ENCODE measurements at places on chromosomes 5 and 9.

DNA sequence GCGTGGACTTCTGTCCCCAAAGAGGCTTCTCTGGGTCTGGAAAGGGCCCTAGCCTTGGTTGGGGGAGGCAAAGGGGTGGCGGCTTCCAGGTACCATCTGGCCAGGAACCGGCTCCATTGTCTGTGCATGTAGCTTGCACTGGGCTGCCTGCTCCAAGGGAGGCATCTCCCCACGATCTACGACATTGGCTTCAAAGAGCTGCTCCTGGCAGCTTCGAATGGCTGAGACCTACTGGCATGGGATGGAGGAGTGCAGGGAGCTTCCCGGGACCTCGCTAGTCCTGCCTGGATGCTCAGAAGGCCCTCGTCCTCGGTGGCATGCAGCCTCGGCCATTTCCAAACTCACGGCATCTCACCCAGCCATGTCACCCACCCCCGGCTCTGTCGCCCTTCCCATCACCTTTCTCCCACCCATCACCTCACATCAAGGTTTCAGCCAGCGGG lies 137.8 kb downstream of the KCNIP1 start:
- no peak for DNase-seq

DNA sequence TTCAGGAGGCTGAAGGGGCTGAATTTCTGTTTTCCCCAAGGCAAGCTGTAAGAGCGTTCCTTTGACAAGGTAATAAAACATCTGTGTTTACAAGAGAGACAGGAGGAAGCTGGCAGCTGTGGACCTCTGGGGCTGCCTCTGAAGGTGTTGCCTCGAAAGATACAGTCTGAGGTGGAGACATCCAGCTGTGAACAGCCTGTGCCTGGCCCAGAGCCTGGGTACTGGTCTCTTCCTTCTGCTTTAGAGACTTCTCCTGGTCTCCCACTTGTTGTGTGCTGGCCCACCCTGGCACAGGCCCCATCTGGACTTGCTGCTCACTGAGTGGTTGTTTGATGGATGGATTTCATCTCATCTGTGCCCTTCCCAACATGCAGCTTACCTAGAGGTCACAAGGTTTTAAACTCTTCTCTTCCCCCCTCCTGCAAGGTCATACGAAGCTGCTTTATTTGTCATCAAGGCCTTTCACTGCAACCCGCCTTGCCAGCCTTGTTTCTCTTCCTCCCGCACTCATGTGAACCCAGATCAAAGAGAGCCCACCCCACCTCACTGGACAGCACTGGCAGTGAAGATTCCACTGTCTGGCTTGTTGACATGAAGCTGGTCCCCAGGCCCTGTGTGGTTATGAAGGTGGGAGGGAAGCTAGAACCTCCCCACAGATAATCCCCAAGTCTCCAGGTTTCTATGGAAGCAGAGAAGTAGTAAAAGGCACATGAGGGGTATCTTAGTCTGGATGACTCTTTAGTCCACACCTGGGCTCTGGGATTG lies 35.0 kb upstream of the ALDH1B1 start:
- no peak for DNase-seq

- DNase-seq = no peak
Measured at GRCh38 chr5:153350175-153350883, 140.1 kb upstream of the GRIA1 start.

- no peak for DNase-seq
Measured at GRCh38 chr5:67725604-67726003, 490.0 kb upstream of the PIK3R1 start.

GRCh38 chr9:18368206-18368605 lies 105.7 kb upstream of the ADAMTSL1 start:
- no peak for DNase-seq

GRCh38 chr5:54146390-54146789 lies 164.0 kb downstream of the ARL15 start:
- peak; percentile 54 for DNase-seq

- DNase-seq = peak; percentile 21
Measured at GRCh38 chr9:129414377-129414992, 206.4 kb downstream of the C9orf50 start.

DNA sequence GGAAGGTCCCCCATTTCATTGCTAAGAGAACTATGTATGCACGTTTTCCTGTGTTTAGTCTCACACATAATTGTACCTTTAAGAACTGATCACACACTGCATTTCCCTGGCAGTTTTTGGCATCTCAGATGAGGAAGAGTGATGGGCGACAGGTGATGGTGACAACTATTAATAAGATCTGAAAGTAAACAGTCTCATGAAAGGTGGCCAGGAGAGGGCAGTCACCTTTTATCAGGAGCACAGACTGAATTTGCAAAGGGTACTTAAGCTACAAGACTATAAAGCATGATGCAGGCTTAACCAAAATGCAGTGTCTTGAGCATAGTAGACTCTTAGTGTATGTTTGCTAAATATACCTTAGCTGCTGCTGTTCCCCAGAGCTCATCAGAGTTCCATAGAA lies 91.5 kb downstream of the GHR start:
- no peak for DNase-seq

DNA sequence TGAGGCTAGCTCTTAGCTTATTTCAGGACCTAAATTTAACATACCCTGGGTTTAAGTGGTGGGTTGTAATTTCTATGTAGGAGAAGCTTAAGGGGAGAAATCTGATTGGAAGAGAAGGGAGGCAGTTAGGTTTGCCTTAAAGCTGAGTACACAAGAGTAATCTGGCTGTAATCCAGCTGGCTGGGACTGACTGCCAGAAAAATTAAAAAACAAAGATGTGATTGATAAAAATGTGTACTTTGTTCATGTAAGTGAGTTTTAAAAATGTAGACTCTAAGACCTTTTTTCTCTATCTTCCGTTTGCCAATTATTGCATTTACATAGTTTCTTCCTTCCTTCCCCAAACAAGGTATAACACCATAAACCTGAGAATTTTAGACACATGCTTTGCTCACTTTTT lies 17.5 kb upstream of the MSMP start:
- DNase-seq = peak; percentile 98

DNA sequence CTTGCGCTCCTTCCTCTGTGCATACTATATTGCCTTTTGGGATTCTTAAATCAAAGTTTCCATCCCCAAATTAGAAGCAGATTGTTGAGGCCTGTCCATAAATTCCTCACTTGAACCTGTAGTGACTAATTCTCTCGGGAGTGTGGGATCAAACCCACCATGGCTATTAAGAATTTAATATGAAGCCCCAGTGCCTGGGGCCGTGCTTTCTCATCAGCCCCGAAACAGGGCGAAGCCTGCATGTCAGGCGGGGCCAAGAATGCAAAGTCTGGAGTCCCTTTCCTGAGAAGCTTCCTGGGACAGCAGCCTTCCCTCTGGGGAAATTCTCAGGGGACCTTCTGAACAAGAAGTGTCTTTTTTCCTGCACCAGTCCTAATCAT lies 29.3 kb upstream of the FAT2 start:
- DNase-seq = no peak

DNA sequence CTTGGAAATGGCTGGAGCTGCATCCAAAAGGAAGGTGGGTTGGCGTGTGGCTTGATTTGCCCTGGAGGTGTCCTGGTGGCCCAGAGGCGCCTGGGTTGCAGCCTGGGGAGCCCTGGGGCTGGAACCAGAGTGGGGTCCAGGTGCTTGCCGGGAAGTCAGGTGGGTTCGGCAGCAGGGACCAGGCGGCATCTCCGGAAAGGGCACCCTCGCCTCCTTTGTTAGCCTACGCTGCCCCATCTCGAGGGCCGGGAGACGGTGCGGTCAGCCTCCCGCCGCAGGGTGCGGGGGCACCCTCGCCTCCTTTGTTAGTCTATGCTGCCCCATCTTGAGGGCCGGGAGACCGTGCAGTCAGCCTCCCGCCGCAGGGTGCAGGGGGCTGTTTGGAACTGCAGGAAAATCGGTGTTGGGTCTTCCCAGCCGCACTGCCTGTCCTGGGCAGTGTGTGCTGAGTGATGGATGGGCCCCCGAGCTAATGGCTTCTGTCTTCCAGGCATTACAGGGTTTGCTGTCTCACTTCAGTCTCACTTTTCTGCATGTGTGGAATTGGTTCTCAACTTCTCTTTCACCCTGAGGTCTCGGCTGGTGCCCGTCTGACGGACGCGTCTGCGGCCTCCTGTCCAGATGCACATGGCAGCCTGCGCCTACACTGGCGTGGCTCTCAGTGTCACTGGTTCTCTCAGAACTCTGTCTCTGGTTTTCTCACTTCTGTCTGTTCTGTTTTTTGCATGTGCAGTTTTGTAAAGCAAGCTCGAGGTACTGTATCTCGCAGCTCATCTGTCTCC lies 139.0 kb downstream of the CACNA1B start:
- no peak for DNase-seq

DNA sequence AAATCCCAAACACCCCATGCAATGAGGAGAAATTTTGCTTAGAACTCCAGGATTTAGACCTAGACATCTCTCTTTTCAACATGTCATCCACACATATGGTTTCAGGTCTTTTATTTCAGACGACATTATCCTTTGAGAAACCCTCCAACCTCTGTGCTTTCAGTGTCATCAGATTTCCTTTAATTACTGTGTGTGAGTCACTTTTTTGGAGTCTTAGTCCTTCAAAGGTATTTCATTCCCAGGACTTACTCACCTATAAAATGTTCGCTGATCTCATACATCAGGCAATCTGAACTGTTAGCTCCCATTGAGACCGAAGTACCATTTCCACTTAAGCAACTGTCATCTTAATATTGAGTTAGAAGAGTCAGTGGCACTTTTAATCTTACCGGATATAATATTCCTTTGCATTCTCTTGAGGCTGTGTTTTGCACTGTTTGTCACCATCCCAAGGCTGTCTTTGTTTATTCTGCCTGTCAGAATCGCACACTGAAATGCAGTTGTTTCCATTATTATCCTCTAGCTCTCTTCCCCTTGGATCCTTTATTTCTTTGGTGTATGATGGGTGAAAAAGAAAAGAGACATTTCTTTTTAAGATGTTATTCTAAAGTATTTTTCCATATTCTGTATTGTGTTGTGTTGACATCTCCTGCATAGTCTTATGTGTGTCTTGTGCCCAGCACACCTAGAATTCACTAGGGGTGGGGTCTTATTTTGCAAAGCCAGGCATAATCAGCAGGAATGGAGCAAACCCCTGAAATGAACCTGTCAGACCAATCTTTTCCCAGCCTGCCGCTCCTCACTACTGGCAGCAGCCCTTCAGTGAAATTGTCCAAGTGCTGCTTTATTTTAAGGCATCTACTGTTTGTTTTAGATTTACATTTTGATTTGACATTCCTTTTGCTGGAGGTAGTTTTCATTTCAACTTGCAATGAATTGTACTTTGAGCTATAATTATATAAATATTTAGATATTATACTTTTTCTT lies 155.4 kb downstream of the PAM start:
- DNase-seq = no peak

GRCh38 chr9:129481810-129482511 lies 138.9 kb downstream of the C9orf50 start:
- DNase-seq = peak; percentile 47

DNA sequence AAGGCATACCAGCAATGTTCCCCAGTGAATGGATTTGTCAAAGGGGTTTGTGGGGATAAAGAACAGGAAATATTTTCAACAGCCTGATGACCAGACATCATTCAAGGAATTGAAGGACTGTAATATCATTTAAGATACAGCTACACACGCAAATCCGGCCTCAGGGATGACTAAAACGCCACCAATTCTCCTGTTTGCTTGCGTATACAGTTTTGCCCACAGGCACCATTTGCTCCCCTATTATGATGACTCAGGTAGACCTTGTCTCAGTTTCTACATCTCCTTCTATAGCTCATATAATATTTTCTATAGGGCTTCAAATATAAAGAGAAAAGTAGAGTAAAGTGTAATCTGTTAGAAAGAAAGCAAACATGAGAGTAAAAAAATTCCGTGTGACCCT lies 29.7 kb upstream of the ITGA1 start:
- DNase-seq = no peak

GRCh38 chr5:20619591-20619990 lies 631.6 kb upstream of the CDH18 start:
- DNase-seq = no peak

- DNase-seq = peak; percentile 14
Measured at GRCh38 chr5:170751631-170752030, 31.9 kb upstream of the GABRP start.

GRCh38 chr9:34419716-34420504 lies 38.5 kb downstream of the FAM219A start:
- no peak for DNase-seq

GRCh38 chr5:74241751-74242140 lies 398.8 kb downstream of the ENC1 start:
- DNase-seq = no peak

DNA sequence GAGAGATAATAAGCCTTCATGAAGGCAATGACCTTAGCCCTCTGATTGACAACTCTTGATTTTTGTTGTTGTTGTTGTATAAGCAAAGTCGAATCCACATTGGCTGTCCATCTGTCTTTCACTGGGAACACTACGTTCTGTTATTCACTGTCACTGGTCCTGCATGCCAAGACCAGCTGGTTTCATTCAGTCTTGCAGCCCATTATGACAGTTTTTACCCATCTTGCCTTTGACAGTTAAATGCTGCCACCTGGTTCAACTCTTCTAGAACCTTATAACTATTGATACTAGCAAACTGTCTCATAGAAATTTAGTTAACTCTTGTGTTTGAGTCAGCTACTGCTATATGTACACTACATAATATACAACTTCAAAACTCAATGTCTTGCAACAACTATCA lies 382.3 kb upstream of the CDH10 start:
- no peak for DNase-seq

GRCh38 chr5:53820119-53820801 lies 259.8 kb downstream of the NDUFS4 start:
- no peak for DNase-seq

GRCh38 chr9:21027295-21027694 lies 4.1 kb downstream of the HACD4 start:
- DNase-seq = no peak
